ENCODE measurements at places on chromosomes 12 and 14. TPM values are rescaled to one million over a fixed set of nuclear protein-coding genes. Genes with fewer than 3 reads are reported as not detected.

- no peak for DNase-seq
Measured at GRCh38 chr14:91115986-91116770, 2.3 kb downstream of the DGLUCY start.

GRCh38 chr12:90922145-90922627 is 32.8 kb downstream of the CCER1 start:
- no peak for DNase-seq

DNA sequence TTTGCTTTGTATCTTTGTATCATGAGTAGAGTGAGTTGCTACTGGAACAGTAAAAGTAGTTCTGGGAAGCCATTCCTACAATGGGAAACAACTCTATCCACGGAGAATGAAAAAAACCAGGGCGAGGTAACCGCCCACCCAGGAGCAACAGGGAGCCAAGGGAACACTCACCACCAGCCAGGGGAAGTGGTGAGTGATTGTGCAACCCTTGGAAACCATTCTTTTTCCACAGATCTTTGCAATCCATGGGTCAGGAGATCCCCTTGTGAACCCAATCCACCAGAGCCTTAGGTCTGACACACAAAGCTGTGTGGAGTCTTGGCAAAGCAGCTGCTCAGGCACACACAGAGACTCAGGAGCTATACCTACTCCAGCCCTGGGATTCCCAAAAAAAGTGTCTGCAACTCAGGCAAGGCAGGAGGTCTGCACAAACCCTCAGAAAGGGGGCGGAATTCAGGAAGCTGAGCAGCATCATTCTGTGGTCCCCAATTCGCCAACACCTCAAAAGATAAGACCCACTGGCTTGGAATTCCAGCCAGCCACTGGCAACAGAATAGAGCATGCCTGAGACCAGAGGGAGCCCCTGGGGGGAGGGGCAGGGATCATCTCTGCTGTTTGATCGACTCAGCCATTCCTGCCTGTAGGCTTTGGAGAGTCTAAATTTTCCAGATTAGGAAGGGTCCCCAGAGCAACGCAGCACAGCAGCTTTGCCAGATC is 52.1 kb upstream of the PPFIA2 start:
- DNase-seq = no peak

MMP14 gene
- total RNA-seq = 669 TPM

DNA sequence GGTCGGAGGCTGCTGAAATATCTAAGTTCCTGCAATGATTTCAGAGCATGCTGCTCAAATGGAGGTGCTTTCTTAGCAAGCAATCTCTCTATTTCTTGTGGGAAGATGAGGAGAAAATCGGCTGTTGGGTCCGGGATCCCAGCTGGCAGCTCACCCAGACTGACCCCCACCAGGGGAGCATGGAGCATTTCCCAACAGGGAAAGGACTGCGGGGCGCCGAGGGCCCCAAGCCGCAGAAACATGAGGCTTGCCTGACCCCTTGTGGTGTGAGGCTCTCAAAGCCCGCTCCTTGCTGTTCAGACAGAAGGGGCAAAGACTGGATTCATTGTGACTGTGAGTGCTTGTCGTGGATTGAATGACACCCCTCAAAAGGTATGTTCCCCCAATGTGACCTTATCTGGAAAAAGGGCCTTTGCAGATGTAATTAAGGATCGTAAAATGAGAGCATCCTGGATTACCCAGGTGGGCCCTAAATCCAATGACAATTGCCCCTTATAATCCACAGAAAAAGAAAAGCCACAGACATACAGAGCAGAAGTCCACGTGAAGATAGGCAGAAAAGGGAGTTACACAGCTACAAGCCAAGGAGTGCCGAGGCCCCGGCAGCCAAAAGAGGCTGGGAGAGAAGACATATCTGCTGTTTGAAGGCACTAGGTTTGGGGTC is 116.3 kb upstream of the VASH1 start:
- DNase-seq = no peak

Data from kidney epithelial cell (primary cell).